WERI-Rb-1 (cell line): ENCODE measurements at places on chromosomes 2 and 18.
A peak's percentile ranks its signal among the peaks of the same experiment; 100 is the strongest.

DNA sequence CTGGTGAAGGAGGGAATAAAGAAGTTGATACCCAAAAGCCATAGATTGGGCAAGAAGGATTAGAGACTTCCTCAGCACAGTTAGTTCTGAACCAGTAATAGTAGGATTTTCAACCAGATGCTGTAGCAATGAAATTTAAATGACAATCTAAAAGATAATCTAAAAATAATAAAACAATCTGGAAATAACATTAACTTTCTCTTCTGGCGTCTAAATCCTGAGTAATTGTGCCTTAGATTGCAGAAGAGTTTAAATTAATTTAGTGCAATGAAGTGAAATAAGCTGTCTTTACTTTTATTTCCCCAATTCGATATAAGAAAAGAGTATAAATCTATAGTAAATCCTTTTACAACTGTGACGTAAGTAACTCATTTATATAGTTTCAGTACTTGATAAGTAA, 186.8 kb upstream of the DOK6 start:
- DNase-seq, result no peak

DNA sequence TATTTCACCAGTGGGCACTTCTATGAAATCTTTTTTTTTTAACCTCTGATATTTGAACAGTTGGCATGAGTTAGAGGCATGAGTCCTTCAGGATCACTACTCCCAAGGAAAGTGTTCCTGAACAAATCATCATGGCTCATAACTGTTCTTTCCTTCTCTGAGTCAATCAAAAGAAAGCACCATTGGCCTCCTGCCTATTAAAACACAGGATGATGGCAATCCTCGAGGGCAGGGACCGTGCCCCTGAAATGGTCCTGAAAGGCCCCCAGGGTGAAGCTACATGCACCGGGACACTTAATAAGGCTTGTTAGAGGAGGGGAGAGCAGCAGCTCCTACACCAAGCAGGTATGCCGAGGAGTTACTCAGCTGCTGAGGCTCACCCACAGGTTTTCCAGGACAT, 43.5 kb downstream of the SLC14A2 start:
- DNase-seq, result no peak

DNA sequence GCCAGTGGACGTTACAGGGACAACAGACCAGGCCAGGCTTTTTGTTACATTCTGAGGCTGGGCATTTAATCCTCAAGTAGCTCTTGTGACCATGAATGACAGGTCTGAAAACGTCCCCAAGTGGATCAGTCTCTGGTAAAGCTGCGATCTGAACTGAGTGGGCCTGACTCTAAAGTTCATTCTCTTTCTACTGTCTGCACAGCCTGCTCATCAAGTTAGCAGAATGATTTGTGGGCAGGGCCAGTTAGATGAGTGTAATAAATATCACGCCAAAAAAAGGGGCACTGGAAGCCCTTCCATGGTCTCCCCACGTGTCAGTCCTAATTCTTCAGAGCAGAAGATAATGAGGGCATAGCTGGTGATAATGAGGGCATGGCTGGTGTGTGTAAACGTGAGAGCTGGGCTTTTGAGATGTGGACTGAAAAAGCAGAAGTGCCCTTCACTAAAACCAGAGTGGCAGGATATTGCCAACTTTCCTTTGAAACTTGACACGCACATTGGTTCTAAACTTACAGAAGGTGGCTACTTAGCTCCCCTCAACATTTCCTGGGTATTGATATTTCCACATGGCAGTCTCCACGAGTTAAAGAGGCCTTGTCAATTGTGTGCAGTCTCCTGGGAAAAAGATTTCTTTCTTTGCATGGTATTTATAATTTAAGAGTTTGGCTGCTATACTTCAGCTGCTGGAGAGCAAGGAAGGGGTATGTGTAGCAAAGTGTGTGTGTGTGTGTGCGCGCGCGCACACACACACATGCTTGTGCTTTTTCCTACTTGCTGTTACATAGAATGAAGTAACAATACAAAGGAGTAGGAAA, 72.7 kb upstream of the LYPD6B start:
- no peak for DNase-seq

DNA sequence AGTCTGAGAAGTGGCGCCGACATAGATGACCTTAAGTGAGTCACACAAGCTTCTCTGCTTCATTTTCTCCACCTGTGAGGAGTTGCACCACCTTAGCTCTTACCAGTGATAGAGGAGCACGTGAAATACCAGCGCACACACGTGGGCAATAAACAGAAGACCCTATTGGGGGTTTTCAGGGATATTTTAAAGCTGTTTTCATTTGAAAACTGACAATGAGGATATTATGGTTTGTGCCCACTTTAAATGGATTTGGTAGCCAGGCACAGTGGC, 47.3 kb upstream of the FZD7 start:
- peak; percentile 66 for DNase-seq

DNA sequence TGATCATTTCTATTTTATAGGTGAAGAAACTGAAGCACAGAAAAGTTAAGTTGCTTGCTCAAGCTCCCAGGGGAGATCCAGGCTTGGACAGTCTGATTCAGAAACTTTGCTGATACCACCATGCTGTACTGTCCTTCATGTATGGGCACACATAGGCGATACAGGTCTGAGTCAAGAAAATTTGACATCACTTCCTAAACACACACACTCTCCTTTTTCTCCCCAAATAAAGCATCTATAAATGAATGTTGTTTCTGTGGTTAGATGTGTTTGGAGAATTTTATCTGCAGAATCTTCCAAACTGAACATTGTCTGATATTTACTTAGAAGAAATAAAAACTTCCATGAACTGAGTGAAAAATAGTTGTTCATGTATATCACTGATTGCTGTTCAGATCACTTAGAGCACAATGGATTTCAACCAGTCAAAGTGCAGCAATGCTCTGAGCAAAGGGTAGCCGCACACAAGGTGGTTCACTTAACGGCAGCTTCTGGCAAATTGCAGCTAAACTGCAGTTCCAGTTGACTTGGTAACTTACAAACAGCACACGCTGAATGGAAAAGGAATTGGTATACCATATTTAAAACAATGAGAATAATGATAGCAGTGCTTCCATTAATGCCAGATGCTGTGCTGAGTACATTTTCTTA, 10.0 kb upstream of the AGFG1 start:
- no peak for DNase-seq

GRCh38 chr2:177264209-177264692, 276 bp downstream of the NFE2L2 start:
- peak; percentile 43 for DNase-seq

DNA sequence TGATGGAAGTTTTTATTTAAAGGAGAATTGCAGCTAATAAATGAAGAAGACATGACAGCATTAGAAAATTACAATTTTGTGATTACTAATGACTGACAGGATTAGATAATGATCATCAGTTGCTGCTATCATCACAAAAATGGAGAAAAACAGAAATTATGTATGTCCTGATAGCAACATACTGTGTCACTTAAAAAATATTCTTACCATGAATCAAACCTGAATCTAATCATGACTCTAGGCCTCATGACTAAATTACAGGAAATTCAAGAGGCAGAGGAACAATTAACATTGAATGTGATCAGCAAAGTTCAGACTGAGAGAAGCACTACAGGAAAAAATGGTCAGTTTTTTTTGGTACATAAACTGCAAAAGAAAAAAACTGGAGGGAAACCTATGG, 147.8 kb downstream of the PMAIP1 start:
- DNase-seq, result no peak

- DNase-seq, result no peak
Measured at GRCh38 chr2:3277050-3277747, 100.4 kb downstream of the EIPR1 start.

DNA sequence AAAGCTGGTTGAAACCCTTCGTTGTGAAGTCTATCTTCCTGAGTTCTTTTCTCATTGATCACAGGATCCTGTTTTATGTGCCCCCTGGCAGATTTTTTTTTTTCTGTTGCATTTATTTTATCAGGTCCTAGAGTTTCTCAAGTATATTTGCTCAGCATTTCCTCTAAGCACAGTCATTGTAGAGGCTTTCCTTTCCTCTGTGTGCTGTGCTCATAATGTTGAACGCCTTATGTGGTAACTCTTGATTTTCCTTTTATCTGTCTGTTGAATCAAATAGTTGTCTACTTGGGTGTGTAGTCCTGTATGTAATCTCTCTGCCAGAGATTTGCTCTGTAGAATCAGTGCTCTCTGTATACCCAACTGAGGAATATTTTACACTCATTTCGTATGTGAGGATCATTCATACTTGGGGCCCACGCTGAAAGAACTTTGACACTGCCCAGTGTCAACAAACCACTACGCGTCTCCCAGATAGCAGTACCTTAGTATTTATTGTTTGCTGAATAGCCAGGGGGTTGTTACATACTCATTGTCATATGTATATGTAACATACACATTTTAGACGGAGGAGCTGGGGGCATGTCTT, 118.2 kb downstream of the CTNNA2 start:
- DNase-seq, result no peak

DNA sequence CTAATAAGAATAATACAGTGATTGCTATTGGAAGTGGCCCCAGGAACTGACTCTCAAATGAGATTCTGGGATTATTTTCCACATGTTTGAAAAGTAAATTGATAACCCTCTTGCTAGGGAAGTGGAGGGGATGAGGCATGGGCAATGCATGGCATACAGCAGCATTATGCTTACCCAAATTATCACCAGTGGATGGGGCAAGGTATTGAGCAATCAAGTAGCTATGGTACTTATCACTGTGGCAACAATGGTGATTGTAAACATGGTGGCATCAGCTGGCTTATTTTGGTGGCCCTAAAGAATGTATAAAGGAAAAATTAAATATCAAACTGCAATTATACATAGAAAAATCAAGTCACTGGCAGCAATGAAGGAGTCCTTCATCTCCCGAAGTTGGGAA, 155.1 kb downstream of the FIGN start:
- DNase-seq, result no peak

- no peak for DNase-seq
Measured at GRCh38 chr2:8132351-8132831, 549.5 kb upstream of the ID2 start.

DNA sequence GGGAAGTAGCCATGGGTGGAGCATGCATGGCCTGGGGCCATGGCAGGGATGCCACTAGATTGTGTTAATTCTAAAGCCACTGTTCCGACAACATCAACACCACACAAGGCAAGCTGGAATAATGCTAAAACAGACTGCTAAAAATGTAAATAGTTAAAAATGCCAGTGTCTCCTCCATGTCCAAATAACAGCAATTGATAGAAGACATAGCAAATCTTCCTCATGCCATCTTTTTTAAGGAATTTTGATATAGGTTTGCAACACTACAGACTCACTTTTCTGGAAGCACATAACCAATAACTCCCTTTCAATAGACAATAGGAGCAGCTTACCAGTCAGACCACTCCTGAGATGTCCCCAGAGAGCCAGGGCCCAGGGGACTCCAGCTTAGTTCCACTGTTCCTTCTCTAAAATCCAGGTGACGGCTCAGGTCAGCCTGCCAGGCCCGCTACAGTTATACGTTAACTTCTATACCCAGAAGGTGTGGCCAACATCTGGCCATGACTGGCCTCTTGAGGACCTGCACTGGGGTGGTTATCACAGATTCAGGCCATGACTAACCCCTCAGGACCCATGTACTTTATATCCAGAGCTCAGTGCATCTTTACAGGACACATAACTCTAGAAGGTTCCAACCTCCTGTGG, 20.3 kb downstream of the TUBB6 start:
- no peak for DNase-seq

DNA sequence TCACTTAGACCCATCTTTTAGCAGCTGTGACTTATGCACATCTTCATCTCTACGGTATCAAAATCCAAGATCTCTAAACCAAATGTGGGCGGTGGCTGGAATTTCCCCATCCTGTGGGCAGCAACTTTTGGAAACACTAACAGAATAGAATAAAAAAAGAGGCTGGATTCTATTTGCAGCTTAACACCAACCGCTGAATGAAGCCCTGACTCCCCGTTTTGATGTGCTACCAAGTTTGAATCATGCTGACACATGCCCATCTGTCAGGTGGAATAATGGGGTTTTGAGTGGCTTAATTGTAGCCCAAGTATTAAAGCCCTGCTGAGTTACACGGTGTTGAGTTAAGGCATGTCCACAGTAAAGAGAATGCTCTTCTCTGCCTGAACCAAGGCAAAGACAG, 165.2 kb downstream of the MTCL1 start:
- no peak for DNase-seq

- no peak for DNase-seq
Measured at GRCh38 chr2:10056439-10056838, 13.1 kb downstream of the KLF11 start.

GRCh38 chr2:105866216-105867185, 121.8 kb downstream of the NCK2 start:
- DNase-seq, result no peak

GRCh38 chr2:29829841-29830240, 91.5 kb downstream of the ALK start:
- DNase-seq, result no peak

DNA sequence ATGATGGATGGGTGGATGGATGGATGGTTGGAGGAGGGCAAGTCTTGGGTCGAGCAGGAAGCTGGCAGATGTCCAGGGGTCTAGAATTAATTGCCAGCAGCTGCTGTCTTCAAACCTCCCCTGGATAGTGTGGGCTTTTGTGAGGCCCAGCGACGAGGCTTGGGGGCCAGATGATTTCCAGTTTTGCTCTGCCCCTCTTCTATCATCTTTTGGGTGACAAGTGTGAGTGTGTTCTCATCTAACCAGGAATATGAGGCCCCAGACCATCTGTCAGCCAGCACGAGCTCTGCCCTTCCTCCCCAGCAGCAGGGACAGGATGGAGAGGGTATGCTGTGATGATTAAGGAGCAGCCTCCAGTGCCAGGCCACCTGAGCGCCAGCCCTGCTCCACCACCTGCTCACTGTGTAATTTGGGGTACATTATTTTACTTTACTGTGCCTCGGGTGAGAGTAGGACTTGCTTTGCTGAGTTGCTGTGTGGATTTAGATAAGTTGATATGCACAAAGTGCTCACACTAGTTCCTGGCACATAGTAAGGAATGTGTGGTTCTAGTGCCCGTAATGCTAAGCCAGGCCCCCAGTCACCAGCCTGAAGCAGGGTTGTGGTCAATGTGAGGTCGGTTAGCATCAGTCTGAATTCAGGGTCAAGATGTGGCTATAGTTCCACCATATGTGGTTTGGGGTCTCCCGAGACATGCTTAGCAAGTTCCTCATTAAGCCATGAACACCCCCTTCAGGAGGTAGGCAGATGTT, 251.1 kb downstream of the CYP26B1 start:
- DNase-seq, result no peak

- DNase-seq, result no peak
Measured at GRCh38 chr2:231483398-231484329, 19.4 kb upstream of the NCL start.

- DNase-seq, result no peak
Measured at GRCh38 chr2:232238108-232238507, 140.4 kb upstream of the ALPP start.

GRCh38 chr2:108552566-108552965, 18.3 kb downstream of the LIMS1 start:
- no peak for DNase-seq
